ENCODE measurements at places on chromosomes 5 and 9.

GRCh38 chr9:1939926-1940368 is 75.2 kb upstream of the SMARCA2 start:
- DNase-seq, result no peak

GRCh38 chr5:92887254-92887653 is 693.8 kb downstream of the NR2F1-AS1 start:
- DNase-seq, result no peak

GRCh38 chr5:136242136-136242535 is 49.2 kb upstream of the SMIM32 start:
- no peak for DNase-seq

GRCh38 chr9:93012963-93013855 is 45.3 kb upstream of the SUSD3 start:
- DNase-seq, result no peak

- no peak for DNase-seq
Measured at GRCh38 chr9:122128969-122129343, 30.6 kb downstream of the NDUFA8 start.

DNA sequence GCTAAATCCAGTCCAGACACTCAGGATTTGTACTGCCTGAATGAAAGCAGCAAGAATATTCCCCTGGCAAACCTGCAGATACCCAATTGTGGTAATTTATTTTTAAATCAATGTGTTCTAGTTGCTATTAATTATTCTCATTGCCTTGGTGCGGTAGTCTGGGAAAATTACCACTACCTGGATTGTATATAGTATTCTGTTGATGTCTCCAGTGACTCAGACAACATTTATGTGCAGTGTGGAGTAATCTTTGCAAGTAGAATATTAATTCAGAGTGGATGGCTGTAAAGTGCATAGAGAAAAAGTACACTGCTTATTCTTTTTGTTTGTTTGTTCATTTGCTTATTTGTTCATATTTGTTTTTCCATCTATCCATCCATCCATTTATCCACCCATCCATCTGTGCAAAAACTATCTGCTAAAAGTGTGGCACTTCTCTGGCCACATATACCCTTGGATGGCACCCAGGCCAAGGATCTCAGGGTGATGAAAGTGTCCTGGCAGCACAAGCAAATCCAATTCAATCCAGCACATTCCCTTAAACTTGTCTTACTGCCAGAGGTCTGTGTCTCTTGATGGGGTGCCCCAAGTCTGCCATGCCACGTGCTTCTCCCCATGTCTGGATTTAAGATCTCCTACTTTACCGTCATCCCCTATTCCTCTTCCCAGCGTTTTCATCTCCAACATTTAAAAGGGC is 41.3 kb downstream of the NTRK2 start:
- no peak for DNase-seq

- no peak for DNase-seq
Measured at GRCh38 chr9:124218438-124218982, 39.2 kb upstream of the NEK6 start.

DNA sequence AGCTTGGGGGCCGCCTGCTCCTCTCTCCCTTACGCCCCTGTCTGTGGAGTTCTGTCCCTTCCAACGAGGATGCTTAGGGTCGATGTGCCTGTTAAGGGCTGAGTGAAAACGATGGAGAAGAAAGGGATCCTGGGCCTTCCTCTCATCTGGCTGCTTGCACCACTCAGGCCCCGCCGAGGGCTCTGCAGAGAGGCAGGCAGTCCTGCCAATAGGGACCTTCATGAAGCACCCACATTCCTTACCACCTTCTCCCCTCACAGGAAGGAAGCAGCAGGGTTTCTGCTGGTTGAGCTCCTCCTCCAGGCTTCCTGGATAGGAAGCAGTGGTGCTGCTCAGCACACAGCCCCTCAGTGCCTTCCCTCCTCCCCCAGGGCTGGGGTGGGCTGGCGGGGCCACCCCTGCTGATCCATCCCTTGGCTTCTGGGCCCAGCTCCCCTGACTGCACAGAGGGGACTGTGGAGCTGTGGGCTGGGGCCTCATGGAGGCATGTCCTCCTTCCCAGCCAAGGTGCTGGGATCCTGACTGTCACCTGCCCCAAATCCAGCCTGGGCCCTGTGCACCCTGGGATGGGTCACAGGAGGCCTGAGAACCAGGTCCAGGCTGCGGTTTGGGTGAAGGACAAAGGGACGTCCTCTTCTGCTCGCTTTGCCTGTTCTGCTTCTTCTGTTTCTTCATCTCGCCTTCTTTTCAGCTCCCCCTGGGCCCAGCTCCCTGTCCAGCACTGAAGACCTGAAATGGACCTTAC is 50.5 kb downstream of the AHRR start:
- DNase-seq, result no peak

DNA sequence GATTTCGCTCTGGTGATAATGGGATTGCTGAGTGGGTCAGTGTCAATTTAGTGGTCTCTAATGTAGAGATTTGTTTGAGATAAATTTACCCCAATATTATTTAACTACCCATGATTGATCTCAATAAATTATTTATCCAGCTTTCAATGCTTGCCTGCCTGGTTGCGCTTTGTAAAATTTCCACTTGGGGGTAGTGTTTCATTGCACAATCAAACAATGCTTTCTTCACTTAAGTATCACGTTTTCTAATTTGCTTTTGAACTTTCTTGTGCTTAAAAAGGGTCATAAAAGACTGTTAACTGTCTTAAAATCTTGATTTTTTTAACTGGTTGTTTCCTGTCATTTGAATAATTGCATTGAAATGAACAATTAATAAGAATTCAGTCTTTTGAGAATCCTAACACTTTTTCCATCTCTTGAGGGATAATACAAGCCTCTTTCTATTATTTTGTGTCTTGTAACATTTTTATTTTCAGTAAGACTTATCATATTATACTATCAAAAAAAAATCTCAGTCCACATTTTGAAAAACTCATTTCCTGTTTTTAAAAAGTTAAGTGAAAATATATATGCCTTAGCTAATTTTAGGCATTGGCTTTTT is 18.7 kb downstream of the HSD17B4 start:
- peak; percentile 30 for DNase-seq

- DNase-seq, result no peak
Measured at GRCh38 chr5:1209896-1210776, 8.7 kb downstream of the SLC6A19 start.

DNA sequence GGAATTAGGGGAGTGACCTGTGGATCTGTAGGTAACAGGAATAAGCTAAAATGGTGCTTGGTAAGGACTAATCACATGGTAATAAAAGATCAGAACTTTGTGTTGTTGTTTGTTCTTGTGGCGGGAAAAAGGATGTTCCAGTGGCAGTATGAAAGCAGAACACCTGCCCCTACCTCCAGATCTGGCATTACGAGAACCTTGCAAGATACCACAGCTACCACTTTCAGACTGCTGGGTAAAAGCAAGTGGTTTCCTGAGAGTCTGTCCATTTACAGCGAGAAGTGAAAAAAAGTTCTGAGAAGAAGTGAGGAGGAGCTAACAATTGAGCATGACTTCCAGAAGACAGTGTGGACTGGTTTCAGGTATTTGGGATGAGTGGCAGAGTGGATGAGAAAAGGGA is 252.5 kb downstream of the TLE4 start:
- DNase-seq, result no peak

GRCh38 chr9:136858844-136859757 is 7.0 kb downstream of the MAMDC4 start:
- no peak for DNase-seq

DNA sequence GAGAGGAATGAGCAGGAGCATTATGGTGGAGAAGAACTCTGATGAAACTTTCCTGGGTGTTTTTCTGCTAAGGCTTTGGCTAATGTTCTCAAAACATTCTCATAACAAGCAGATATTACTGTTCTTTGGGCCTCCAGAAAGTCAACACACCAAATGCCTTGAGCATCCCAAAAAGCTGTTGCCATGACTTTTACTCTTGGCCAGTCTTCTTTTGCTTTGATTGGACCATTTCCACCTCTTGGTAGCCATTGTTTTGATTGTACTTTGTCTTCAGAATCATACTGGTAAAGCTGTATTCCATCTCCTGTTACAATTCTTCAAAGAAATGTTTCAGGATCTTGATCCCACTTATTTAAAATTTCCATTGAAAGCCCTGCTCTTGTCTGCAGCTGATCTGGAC is 139.6 kb downstream of the MAN2A1 start:
- no peak for DNase-seq

- DNase-seq, result no peak
Measured at GRCh38 chr9:38639577-38639940, 19.2 kb upstream of the ANKRD18A start.

- peak; percentile 66 for DNase-seq
Measured at GRCh38 chr5:140336388-140336787, 10.0 kb downstream of the HBEGF start.

GRCh38 chr5:133199417-133200178 is 147.8 kb downstream of the HSPA4 start:
- DNase-seq, result no peak

DNA sequence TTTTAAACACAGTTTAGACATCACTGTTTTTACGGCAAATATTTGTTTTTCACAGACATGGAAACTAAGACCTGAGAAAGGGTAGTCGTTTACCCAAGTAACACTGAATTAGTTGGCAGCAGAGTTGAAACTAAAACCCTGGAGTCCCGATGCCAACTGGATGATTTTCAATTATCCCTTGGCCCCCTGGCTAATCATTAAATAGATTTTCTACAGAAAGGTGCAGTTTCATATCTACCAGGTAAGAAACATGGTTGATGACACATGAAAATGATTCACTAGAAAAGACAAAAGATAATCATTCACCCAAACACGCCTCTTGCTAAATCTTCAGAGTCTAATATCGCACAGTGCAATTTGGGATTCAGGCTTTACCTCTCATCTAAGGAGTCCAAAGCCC is 136.9 kb downstream of the SEMA5A start:
- DNase-seq, result no peak

GRCh38 chr5:9889511-9889910 is 259.4 kb upstream of the TAS2R1 start:
- no peak for DNase-seq

GRCh38 chr9:75142202-75142601 is 53.9 kb downstream of the OSTF1 start:
- no peak for DNase-seq

DNA sequence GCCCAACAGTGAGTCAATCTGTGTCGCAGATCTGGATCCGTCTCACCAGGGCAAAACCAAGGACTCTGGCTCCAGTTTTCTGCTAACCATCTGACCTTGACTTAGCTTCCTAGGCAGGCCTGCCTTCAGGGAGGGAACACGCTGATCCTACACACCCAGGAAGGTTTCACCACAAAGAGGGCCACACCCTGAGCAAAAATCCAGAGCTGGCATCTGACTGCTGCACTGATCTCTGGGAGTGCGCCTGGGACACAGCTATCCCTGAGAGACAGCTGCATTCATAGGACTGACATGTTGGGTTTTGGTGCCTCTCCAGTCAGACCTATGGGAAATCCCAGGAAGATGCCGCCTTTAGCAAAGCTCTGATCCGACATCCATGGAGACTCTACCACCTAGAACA is 47.5 kb downstream of the CDK5RAP2 start:
- DNase-seq, result no peak

GRCh38 chr5:104312481-104312880 is 749.9 kb upstream of the NUDT12 start:
- no peak for DNase-seq

DNA sequence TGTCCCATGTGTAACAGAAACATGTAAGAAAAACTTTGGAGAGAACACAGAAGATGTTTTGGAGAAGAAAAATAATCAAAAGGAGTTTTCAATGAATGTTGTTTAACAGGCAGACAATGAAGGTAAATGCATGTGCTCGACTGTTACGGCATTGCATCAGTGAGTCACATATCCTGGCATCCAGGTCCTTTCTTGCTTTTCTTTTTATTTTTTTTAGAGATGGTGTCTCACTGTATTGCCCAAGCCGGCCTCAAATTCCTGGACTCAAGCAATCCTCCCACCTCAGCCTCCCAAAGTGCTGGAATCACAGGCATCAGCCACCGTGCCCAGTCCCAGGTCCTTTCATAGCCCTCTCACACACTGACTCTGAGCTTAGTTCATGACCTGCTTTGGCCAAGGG is 181.8 kb downstream of the DTWD2 start:
- no peak for DNase-seq

DNA sequence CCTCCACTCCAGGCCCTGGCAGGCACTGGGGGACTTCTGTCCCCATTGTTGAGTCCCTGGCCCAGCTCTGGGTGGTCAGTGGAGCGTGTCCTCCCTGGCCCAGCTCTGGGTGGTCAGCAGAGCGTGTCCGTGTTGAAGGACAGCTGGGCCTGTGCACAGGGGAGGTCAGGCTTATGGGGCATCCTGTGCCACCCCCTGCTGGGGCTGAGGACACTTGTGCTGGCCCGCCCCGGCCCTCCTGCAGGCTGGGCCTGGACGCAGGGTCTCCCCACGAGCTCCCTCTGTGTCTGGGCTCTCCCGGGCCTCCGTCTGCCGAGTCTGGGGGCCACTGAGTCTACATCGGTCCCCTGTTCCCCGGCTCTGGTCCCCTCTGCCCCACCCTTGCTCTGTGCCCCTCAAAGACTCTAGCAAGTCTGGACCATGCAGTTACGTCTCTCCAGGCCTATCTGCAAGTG is 11.5 kb upstream of the CLIC3 start:
- DNase-seq, result no peak

GRCh38 chr5:79552984-79553383 is 39.0 kb upstream of the HOMER1 start:
- no peak for DNase-seq

- no peak for DNase-seq
Measured at GRCh38 chr5:35810601-35811000, 46.1 kb upstream of the IL7R start.

- no peak for DNase-seq
Measured at GRCh38 chr9:116654059-116654355, 33.1 kb upstream of the TRIM32 start.

DNA sequence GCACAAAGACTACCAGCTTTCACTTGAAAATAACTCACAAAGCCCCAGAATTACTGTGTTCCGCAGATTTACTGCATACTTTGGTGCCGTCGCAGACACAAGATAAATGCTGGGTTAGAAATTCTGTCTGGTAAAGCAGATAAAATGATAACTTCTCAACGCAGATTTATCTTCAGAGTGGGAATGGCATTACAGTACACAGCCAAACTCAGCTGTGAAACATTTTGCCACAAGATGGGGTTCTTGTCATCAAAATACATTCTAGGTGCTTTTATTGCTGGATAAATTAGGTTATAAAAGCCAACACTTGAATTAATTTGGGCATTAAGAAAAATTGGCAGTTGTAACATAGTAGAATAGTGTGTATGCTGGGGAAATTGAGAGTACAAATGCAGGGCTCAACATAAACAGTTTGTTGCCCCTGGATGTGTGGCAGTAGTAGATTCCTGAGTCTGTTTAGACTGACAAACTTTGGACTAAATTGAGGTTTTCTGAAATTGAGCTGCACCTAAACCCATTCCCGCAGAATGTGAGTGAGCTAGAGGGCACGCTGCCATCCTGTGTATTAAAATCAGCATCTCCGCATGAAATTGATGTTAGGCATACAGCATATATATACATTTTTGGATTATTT is 61.1 kb downstream of the LMNB1 start:
- no peak for DNase-seq

- DNase-seq, result no peak
Measured at GRCh38 chr5:23169660-23170416, 316.7 kb upstream of the CDH12 start.

DNA sequence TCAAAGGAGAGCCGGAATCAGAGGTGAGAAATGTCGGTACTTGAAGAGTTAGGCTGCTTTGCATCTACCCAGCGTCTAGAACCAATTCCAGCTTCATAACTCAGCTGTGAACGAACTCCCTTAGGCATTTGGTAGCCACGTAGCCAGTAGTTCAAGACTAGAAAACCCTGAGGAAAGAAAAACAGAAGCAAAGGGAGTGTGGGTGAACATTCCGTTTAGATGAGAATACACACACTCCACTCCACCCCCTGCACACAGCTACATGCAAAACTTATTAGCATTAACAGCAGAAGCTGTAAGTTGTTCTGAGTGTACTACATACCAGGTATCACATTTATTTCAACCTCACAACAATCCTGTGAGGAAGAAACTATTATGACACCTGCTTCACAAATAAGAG is 78.3 kb downstream of the SMIM23 start:
- no peak for DNase-seq
